Activated naive CD4-positive, alpha-beta T cell treated with anti-CD3 and anti-CD28 coated beads for 36 hours (primary cell): ENCODE measurements at places on chromosomes 4 and X. TPM values are rescaled to one million over a fixed set of nuclear protein-coding genes. Genes with fewer than 3 reads are reported as not detected.

GRCh38 chr4:11487868-11488544, 59.3 kb upstream of the HS3ST1 start:
- H3K27me3 ChIP-seq: no peaks in the 10 kb centered on the region
- H3K27ac ChIP-seq: no peak overlapping the region
- no peak for DNase-seq
- H3K4me1 ChIP-seq: peaks cover 31% of the 10 kb centered on the region
- no peaks in the 10 kb centered on the region for H3K36me3 ChIP-seq

DNA sequence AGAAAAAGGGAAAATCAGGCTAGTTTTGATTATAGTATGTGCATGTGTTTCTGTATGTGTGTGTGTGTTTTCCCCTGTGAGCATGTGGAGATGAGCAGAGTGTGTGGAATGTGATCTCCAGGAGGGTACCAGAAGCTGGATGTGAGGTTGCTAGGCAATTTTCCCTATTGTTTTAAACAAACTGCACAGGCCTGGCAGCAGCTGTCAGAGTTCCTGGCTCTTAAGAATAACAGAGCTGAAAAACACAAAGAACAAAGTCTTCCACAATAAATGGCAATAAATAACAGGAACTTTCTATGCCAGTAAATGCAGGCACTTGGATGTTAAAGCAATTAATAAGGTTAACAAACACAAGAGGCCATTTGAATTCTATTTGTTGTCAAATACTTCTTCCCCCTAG, 344.6 kb upstream of the CTSO start:
- no peaks in the 10 kb centered on the region for H3K36me3 ChIP-seq
- H3K27ac ChIP-seq: no peak overlapping the region
- DNase-seq: no peak
- H3K4me1 ChIP-seq: no peaks in the 10 kb centered on the region
- H3K4me3 ChIP-seq: no peak overlapping the region

GRCh38 chrX:154408659-154409221, 314 bp downstream of the DNASE1L1 start:
- peak overlapping the region; percentile 50 for H3K27ac ChIP-seq
- DNase-seq: no peak
- peaks cover 4% of the 10 kb centered on the region for H3K36me3 ChIP-seq
- H3K27me3 ChIP-seq: no peaks in the 10 kb centered on the region
- peak overlapping the region; percentile 67 for H3K4me3 ChIP-seq
- H3K4me1 ChIP-seq: peaks cover 13% of the 10 kb centered on the region

DNA sequence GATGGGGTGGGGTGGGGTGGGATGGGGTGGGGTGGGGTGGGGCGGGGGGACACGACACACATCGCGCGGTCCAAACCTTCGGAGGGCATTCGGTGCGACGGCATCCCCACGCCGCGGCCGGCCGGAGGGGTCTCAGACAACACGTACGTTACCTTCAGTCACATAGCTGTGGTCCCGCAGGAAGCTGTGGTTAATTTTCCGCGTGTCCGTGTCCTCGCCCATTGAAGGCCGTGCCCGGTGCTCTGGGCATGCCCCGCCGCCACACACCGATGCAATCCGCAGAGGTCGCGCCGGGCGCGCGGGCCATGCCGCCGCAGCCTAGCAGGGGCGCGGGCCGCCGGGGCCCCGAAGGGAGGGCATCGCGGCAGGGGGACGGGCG, 417 bp downstream of the PPP2R2C start:
- H3K4me3 ChIP-seq: no peak overlapping the region
- no peak for DNase-seq
- H3K4me1 ChIP-seq: peaks cover 7% of the 10 kb centered on the region
- no peaks in the 10 kb centered on the region for H3K36me3 ChIP-seq
- H3K27me3 ChIP-seq: peaks cover 47% of the 10 kb centered on the region

DNA sequence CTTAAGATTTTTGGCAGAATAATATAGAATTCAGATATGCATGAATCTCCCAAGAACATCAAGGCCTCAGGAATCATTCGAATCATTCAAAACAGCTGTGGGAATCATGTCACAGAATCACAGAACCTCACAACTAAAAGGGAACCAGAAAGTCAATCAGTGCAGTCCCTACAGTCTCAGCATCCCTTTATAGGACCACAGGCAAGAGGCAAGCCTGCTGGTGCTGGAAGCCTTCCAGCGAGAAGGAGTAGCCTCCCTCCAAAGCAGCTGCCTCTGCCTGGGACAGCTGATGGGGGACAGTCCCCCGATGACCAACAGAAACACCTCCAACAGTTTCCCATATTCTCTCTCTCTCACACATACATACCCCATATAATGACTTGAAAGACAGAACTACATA, 20.7 kb downstream of the QDPR start:
- no peak overlapping the region for H3K4me3 ChIP-seq
- H3K4me1 ChIP-seq: peaks cover 15% of the 10 kb centered on the region
- DNase-seq: no peak
- no peaks in the 10 kb centered on the region for H3K27me3 ChIP-seq

Gene ADRA2C
- not detected for total RNA-seq

Gene MXD4
- total RNA-seq: 2.7 TPM

Gene HTRA3
- not detected for total RNA-seq

Gene BST1
- total RNA-seq: 0.96 TPM
